HS-5 (cell line): ENCODE measurements at places on chromosomes 13 and 19.

DNA sequence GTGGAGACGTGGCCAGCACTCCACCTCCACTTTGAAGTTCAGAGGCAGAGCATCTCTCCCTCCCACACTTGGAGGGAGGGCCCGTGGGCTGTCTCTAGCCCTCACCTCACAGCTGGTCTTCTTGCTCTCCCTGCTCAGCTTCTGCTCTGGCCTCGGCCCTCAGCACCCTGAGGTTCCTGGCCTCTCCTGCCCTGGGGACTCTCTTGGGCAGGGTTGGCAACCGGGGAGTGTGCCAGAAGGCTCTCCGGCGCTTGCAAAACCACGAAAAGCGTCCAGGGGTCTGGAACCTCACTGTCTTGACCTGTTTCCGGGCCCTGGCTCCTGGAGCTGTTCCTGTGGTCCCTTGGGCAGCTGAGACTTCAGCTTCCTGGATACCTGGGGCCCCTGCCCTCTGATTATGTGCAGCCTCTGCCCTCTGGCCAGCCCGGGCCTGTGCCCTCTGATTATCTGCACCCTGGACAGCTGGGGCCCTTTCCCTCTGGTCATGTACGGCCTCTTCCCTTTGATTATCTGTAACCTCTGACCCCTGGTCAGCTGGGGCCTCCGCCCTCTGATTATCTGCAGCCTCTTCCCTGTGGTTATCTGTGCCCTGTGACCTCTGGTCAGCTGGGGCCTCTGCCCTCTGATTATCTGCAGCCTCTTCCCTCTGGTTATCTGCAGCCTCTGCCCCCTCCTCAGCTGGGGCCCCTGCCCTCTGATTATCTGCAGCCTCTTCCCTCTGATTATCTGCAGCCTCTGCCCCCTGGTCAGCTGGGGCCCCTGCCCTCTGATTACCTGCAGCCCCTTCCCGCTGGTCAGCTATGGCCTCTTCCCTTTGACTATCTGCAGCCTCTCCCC lies 2.1 kb downstream of the CCDC8 start:
- DNase-seq = no peak

DNA sequence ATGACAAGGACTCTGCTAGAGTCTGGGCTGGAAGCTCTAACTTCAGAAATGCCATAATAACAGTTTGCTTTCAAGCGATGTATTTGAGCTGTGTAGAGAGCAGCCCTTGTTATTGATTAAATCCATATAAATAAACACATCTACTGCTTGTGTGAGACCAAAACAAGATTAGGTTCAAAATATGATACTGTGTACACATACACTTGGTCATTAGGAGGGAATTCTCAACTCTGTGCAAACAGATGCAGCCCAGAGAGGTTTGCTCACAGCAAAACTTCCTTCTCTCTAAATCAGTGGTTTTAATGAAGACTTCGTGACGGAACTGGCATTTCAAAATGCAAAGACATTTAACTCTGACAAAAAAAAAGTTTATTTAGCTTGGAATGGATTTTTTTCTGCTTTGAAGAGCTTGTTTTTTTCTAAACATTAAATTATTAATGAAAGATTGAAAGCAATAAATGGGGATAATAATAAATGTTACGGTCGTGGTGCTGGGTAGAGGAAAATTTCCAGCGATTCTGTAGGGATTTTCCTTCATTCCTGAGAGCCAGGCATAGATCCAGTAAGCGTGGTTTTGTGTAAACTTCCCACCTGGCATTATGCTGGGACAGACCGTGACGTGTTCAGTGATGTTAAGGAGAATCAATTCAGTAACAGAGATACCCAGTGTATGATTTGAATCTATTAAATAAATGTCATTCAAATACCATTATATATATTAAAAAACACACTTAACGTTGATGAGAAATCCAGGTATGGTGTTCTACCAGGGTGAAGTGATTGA lies 213.7 kb downstream of the TEX29 start:
- no peak for DNase-seq

DNA sequence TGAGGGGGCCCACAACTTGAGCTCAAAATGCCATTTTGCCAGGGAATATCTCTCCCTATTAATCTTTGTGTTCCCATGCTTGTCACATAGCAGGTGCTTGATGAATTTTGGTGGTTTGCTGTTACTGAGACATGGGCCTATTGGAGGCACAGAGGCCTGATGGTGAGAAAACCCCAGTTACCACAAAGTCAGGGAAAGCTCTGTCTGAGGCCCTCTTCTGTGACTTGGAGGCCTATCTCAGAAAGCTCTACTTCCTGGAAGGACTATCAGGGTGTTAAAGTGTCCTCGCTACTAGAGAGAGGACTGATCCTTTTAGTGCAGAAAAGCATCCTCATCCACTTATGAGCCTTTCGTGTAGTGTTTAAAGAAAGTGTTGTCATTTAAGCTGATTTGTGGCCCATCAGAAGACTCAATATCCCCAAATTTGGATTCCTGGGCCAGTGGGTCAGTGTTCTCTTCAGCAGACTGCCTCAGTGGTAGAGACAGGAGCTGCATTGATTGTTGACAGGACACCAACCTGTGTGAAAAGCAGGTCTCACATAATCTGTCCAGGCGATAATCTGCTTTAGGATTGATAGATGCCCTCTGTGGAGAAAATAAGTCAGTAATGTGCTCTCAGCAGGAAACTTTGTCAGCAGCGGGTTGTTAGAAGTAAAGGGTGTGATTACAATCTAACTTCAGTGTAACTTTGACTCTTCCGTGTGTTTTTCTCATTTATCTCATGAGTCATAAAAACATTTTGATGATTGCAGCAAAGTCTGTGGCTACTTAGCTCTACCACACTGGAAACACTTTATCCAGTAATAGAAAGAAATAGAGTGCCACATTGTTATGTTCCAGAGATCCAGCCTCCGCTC lies 121.0 kb downstream of the AKAP11 start:
- DNase-seq = no peak

- DNase-seq = no peak
Measured at GRCh38 chr19:38425810-38426466, at the start of gene RASGRP4. RASGRP4 (minus strand) TSS chr19:38426219; CDS start chr19:38426091, 128 bp downstream.

DNA sequence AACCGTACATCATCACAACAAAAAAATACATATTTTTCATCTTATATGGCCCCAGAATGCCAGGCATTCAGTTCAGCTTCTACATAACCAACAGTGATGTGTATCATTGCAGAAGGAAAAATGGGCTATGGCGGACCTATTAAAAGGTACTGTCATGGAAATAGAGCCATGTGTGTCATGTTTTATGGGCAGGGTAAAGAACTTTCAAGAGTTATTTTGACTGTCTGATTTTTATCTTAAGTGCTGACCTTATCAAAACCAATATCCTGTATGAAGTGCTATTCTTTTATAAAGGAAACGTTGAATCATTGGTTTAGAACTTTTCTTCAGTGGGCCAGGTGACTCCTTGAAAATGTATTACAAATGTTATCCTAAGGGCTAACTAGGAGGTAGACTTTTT lies 9.9 kb downstream of the ZNF507 start:
- no peak for DNase-seq

- DNase-seq = no peak
Measured at GRCh38 chr13:111370147-111370546, 49.7 kb downstream of the TEX29 start.

DNA sequence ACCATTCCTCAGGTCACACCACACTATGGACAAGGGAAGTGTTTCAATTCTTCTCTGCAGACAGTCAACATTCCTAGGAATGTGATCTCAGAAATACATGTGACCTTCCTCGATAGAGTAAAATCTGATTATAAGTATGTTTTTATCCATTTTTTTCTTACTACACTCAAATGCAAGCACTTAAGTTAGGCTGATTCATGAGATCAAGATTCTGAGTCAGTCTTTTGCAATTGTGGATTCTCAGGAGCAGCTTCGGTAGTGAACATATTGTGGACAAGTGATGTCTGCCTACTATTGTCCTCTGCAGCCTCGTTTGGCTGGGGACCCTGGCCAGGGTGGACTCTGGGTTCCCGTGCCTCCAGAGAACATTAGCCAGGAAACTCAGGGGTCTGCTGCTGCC lies 3.2 kb downstream of the SERPINE3 start:
- DNase-seq = no peak

- no peak for DNase-seq
Measured at GRCh38 chr19:2721570-2722540, 683 bp upstream of the DIRAS1 start.

GRCh38 chr13:74299721-74300120 lies 165.5 kb upstream of the KLF12 start:
- DNase-seq = no peak

GRCh38 chr13:25462301-25463125 lies 90.7 kb downstream of the ATP8A2 start:
- DNase-seq = no peak

DNA sequence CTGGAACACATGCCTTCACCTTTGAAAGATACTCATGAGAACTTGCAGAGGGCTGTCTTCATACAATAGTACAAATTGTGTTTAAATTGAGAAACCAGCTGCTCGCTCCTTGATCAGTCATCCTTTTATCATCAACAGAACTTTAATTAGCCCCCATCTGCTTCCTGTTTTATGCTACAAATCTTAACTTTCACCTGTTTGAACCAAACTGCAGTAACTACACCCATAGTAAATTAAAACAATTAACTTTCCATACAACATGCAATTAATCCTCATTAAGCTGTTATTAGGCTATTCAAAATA lies 85.2 kb downstream of the FOXO1 start:
- DNase-seq = no peak

DNA sequence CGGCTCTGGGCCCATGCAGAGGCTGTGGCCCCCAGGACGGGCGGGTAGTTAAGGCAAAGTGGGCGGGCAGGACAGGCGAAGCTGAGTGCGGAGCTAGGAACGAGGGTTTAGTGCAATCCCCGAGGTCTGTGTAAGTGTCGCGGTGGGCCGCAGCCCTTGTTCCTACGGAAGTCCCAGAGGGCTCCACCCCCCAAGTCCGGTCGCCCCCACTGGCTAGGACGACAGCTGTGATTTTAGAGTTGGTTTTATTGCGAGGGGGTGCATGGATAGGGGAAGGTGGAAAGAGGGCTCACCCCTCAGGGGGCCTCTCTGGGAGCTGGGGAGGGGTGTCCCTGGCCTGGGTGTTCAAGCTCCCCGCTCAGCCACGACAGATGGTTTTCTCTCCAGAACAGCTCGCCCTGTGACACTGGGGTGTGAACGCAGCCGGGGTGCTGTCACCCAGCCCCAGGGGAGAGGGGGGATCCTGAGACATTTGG lies 21.7 kb downstream of the ZBTB7A start:
- DNase-seq = no peak

DNA sequence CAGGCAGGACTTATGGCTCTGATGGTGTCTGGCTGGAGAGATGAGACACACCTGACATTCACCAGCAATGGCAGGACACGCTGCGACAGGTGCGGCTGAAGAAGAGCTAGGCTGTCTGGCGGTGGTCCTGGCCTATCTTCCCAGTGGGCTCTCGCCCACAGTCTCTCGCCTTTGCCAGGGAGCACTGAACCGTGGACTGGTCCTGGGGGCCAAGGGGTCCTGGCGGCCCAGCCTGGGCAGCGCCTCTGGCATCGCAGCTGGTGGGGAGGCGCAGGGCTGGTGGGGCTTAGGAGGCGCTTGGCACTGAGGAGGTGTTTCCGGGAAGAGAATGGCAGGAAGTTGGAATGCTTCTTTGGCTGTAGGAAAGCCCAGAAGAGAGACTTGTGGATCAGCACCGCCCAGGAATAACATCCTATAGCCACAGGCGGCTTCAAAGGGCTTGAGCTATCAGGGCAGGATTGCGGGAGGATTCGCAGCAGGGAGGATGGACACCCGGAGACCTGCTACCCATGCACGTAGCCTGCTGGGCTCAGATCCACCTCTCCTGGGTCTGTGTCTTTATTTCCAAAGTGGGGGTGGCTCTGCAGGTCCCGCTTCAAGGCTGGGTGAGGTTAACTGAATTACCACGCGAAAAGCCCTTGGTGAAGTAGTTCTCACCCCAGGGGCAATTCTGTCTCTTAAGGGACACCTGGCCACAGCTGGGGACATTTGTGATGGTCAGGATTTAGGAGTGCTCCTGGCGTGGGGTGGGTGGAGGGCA lies 14.6 kb downstream of the KDM4B start:
- DNase-seq = no peak

DNA sequence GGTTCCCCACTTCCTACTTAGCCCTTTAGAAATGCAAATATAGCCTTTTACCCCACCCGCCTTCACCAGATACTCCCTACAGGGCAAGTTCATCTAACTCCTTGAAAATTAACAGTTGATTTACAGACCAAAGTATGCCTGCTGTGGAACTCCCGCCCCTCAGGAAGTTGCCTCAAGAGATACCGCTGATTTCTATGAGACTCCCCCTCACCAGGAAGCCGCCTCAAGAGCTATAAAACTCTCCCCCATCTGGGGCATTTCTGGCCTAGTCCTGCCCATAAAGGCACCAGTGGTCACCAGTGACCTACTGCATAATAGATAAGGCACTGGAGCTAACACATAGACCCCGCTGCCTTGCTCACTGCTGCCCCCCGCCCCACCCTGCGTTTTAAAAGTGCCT lies 201.7 kb upstream of the UBL3 start:
- DNase-seq = no peak

DNA sequence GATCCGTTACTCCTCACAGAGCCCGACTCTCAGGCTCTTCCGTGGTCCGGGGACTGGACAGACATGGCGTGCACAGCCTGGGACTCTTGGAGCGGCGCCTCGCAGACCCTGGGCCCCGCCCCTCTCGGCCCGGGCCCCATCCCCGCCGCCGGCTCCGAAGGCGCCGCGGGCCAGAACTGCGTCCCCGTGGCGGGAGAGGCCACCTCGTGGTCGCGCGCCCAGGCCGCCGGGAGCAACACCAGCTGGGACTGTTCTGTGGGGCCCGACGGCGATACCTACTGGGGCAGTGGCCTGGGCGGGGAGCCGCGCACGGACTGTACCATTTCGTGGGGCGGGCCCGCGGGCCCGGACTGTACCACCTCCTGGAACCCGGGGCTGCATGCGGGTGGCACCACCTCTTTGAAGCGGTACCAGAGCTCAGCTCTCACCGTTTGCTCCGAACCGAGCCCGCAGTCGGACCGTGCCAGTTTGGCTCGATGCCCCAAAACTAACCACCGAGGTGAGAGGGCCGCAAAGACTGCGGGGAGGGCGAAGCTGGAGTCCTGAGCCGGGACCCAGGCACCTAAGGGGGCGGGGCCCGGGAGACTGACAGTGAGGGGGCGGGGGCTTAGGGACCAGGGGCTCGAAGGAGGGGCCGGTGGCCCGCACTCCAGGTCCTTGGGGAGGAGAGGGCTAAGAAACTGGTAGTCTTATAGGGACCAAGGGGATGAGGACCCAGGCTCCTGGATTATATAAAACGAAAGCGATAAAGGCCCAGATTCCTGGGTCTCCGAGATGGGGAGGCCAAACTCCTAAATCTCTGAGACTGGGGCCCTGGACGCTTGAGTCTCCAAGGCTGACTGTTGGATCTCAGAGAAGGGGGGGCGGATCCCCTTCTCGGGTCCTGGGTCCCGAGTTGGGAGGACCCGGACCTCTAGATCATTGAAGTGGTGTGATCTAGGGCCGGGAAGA lies 2.0 kb downstream of the ETV2 start:
- peak; percentile 69 for DNase-seq
